ENCODE measurements at places on chromosomes 11 and 22.

DNA sequence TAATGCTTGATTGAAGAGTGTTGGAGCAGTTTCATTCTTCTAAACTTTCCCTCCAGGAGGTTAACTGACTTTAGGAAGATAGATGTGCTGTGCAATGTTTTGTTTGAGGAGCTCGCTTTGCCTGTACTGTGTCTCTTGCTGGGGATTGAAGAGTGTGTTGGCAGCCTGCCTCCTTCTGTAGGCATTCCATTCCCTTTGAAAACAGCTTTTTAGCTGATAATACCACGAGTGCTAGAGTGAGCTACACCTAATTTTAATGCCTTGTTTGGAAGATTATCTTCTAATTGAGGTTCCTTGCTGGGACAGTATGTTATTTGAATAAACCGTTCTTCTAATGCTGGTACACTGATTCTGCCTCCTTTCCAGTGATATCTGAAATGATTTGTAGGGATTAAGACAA lies 7.2 kb downstream of the DDX10 start:
- no peak for DNase-seq

DNA sequence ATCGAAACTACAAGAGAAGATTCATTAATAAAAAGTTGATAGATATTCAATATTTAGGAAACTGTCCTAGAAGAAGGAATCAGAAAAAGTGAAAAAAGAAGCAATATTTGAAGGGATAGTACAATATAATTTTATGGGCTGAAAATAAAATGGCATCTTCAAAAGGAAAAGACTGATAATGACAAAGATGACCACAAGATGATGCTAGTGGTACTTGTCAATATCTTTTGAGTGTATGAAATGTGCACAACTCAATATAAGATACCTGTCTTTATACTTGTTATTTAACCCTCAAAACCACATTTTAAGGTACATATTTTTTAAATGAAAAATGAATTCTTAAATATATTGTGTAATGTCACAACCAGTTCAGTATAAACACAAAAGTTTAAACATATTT lies 1059.6 kb upstream of the RAG2 start:
- no peak for DNase-seq

- no peak for DNase-seq
Measured at GRCh38 chr11:16958833-16959232, 55.4 kb downstream of the PLEKHA7 start.

DNA sequence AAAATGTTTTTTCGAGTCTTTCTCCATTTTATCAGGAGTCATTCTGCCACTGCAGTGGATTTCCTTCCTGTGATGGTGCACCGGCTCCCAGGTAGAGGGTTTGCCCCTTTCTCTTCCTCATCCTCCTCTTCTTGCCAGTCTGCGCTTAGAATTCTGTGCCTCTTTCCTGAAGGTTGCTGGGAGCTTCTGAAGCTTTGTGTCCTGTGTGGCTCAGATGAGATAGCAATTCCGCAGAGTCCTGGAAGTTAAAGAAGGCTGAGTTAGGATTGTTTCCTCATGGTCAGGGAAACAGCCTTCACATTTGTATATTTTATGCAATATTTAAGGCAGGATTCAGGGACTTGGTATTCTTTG lies 264 bp downstream of the BCO2 start:
- no peak for DNase-seq

DNA sequence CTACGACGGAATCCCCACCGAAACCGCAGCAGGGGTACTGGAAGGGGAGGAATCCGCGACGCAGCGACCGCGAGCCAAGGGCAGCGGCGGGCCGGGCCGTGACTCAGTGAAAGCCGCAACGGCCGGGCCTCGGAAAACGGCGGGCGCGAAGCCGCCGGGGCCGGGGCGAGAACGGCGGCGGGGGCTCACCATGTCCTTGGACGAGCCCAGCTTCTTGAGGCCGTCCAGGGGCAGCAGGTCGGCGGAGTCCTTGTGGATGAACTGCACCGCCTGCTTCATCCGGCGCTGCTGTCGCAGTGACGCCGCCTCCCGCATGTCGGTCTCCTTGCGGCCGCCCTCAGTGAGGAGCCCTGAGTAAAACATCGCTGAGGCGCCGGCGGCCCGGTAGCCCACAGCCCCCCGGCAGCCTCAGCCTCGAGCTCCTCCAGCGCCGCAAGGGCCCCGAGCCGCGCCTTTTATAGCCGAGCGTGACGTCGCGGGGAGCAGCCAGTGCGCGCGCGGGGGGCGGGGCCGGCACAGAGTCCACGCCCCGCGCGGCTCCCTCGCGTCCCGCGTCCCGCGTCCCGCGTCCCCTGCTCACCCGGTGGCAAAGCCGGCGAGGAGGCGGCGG lies at the start of gene NRIP3:
TSS of gene NRIP3 (minus strand) at position 429 of the 610 bp plus-strand sequence. CDS start at position 363, 66 bp downstream.
- peak; percentile 55 for DNase-seq

GRCh38 chr11:121451986-121452608 lies at the start of gene SORL1:
Gene SORL1, plus strand, starts transcription at chr11:121452314. Its CDS starts 18 bp downstream, at chr11:121452332.
- peak; percentile 66 for DNase-seq

GRCh38 chr22:30212363-30212995 lies 34.1 kb downstream of the LIF start:
- DNase-seq = no peak

GRCh38 chr11:57476757-57477506 lies 16.6 kb downstream of the RTN4RL2 start:
- DNase-seq = no peak

All from stimulated activated CD4-positive, alpha-beta T cell treated with anti-CD3 and anti-CD28 coated beads, Interleukin-1b, Interleukin-23, amount 100 ng/mL, for 24 hours (primary cell).